Renal pelvis (tissue), 12 donors: ENCODE measurements at places on chromosomes 7 and 10. TPM values are rescaled to one million over a fixed set of nuclear protein-coding genes. Genes with fewer than 3 reads are reported as not detected.

GRCh38 chr10:48213047-48213446, 61.4 kb downstream of the FRMPD2 start:
- DNase-seq, result no peak

HKDC1 gene
- polyA plus RNA-seq, result 15.8 TPM

DNA sequence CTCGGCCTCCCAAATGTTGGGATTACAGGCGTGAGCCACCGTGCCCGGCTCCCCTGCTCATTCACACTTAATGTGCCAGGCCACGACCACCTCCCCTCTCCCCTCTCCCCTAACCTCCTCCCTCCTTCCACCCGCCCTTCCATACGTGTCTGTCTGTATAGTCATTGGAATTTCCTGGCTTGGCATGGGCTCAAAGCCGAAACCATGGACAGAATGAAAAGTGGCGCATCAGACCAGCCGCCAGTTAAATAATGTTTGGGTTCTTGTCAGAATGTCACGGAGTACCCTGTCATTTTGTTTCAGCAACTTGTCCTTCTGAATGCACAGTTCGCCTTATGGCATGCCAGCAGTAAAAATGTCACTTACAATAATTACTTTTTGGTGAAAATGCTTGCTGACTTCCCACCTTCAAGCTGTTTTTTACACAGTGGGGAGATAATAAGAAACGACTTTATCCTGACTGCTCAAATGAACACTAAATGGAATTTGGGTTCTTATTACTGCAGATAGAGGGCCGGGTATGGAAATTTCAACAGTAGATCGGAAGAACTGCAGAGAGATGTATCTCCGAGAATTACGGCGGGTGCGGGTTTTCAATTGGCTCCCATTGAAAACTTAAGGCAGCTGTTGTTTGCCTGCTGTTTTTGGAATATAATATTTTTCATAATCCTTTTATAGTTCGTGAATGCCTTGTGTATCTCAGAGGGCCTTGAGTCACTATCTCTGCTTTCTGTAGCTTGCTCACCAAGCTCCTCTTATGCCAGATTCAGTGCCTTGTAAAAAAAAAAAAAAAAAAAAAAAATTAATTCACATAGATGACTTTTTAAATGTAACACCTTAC, 65.5 kb upstream of the SH2B2 start:
- DNase-seq, result peak; percentile 16

HPS6 gene
- 12.4 TPM for polyA plus RNA-seq

- DNase-seq, result no peak
These were observed 404.2 kb upstream of the FOXK1 start for GRCh38 chr7:4277936-4278335.

- DNase-seq, result no peak
These were observed 11.5 kb upstream of the SLC29A3 start for GRCh38 chr10:71307469-71308085.

MAT1A gene
- polyA plus RNA-seq, result 1.0 TPM

DNA sequence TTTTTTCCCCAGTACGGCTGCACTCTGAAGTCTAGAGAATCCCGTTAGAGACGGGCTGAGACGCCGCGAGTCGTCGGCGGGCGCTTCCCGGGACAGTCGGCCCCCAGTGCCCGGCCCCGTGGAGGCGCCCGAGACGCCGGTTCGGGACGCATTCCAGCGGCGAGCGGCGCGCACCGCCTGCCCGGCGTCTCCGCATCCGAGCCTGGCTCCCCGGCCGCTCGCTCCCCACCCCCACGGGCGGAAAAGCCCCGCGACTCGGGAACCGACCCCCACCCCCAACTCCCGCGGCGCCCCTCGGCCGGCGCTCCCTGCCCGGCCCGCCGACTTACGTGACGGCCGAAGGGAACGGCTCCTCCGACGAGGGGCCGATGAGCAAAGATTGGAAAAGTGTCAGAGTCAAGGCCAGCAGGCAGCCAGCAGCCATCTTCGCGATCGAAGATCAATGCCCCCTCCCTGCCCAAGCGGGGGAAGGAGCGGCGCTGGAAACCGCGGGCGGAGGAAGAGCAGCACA, 486 bp downstream of the CACNA2D1 start:
- DNase-seq, result peak; percentile 33

DNA sequence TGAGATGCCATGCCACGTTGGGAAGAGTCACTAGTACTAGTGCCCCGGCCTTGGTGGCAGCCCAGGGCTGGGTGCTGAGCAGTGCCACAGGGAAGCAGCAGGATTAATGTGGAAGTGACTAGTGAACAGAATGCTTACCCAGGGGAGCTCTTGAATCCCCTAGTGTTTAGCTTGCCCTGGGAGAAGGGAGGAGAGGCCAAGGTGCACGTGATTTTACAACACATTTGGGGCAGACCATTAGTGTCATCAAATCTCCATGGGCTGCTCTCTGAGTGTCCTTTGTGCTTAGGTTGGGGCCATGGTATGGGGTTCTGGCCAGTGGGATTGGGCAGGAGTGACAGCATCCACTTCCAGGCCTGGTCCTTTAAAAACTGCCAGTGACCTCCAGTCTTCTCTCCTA, 37.5 kb downstream of the ARHGAP22 start:
- DNase-seq, result no peak
